ENCODE measurements at places on chromosomes 2 and 18.

DNA sequence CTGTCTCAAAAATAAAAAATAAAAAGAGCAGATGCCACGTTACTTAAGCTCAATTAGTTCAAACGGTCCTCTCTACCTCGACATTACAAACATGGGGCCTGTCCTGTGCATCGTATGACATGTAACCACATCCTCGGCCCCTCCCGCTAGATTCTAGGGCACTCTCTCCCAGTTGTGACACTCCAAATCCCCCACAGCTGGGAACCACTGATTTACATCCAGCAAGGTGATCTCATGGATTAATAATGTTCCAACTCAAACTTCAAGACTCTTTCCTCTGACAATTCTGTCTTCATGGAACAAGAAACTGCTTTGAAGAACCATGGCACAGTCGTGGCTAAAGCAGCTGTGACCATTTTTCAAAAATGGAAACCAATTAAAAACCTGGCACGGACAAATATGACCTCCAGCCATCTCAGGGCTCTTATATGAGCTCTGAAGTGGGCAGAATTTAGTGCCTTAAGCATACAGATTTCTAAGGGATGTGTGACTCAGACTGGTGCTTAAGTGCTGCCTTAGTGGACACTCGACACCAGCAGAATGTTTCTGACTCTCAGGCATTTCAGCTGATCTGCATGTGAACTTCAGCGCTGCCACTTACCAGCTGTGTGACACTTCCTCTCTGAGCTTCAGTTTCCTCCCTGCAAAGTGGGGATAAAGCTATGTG, 31.7 kb upstream of the ASAP2 start:
- DNase-seq, result no peak

DNA sequence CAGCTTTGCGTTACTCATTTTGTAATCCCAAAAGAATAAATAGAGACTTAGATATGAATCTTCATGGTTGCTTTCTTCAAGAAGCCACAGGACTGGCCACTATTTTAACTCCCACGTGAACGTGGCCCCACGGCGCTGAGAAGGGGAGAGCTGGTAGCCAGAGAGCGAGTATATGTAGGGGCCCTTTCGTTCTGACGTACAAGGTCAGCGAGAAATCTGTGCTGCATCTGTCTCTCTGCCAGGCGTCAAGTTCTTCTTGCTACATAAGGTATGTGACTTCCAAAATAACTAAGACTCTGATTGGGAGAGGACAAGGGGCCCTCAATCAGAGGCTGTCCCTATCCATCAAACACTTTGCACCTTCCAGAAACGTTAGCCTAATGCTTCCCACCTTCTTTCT, 149.2 kb downstream of the PLEKHA3 start:
- DNase-seq, result no peak

GRCh38 chr18:13376841-13377351, 158.3 kb downstream of the LDLRAD4 start:
- DNase-seq, result no peak

DNA sequence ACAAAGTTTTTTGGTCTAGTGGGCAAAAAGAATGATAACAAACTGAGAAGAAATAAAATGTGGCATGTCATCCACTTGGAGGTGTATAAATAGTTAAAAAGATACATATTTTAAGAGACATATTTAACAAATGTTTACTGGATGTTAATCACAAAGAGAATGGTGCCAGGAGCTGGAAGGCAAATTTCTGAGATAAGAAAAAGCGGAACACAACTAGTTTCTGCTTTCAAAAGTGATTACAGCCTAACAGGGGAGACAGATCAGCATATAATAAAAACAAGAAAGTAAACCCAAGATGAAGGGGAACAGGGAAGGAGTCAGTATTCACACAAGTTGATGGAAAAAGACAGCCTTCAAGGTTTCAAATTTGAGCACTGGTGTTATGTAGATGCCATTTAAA, 91.3 kb downstream of the OLA1 start:
- no peak for DNase-seq

- no peak for DNase-seq
These were observed 599.1 kb downstream of the NYAP2 start for GRCh38 chr2:225998653-225999052.
